ENCODE measurements at places on chromosomes 5 and 9. TPM values are rescaled to one million over a fixed set of nuclear protein-coding genes. Genes with fewer than 3 reads are reported as not detected.

The TMEM252 gene
- total RNA-seq = not detected

The HNRNPA0 gene
- 40.1 TPM for total RNA-seq

The TUSC1 gene
- 10.0 TPM for total RNA-seq

The SHOC1 gene
- not detected for total RNA-seq

The RANBP6 gene
- total RNA-seq = 52.6 TPM

The HBEGF gene
- 10.3 TPM for total RNA-seq

The PCDHGB1 gene
- 20.3 TPM for total RNA-seq

The SWI5 gene
- 6.6 TPM for total RNA-seq

Measured in parietal lobe (tissue), 2 donors.